ENCODE measurements at places on chromosomes 2 and 18. TPM values are rescaled to one million over a fixed set of nuclear protein-coding genes. Genes with fewer than 3 reads are reported as not detected.

GRCh38 chr2:120052597-120052996 is 39.7 kb downstream of the EPB41L5 start:
- DNase-seq: no peak

DNA sequence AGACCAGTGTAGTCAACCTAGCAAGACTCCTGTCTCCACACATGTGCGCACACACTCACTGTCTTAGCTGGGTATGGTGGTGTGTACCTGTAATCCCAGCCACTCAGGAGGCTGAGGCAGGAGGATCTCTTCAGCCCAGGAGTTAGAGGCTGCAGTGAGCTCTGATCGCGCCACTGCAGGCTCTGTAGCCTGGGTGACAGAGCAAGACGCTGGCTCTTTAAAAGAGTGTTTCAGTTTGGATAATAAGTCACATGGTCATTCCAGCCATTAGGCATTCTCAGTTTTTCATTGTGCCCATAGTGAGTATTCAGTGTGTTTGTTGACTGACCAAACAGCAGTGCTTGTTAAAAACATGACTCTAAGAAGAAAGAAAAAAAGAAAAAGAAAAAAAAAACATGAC is 31.0 kb downstream of the RAB10 start:
- no peak for DNase-seq

- DNase-seq: peak; percentile 58
These were observed 114.1 kb upstream of the NDUFV2 start for GRCh38 chr18:8988260-8988871.

DNA sequence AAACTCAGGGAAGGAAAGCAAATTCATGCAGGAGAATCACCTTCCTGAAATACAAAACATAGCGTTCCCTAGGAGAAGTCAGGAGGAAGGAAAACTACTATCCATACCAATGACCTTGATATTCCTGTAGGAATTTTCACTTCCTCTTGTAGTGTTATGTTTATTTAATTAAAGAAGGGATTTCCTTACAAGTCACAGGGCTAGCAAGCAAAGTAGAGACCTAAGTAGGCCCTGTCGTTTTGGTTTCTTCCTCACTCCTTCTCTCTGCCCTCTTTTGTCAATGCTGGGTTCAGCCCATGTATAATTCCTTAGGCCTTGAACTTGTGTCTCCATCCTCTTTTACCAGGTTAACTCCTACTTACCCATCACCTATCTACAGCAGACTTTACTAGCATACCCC is 435.2 kb upstream of the LRATD1 start:
- no peak for DNase-seq

The MATN3 gene
- total RNA-seq: 0.08 TPM

DNA sequence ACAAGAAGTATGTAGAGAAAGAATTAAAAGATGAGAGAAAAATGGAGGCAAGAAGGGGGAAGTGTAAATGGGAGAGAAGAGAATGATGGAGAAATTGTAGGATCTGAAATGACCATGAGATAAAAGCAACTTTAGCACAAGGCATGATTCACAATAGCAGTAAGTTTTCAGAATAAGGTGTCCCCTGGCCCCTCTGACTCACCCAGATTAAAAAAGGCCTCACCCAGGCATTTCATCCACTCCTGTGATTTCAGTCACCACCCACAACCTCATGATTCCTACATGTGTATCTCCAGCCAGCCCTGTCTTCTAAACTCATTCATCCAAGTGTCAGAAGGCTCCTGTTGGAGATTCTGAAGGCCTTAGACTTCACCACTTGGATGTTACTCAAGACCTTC is 56.6 kb downstream of the SP100 start:
- no peak for DNase-seq

GRCh38 chr18:54052732-54053429 is 171.6 kb downstream of the MBD2 start:
- no peak for DNase-seq

GRCh38 chr18:8162802-8163201 is 446.4 kb upstream of the RAB12 start:
- peak; percentile 48 for DNase-seq

GRCh38 chr2:113219889-113220641 is 46.3 kb downstream of the PSD4 start:
- peak; percentile 60 for DNase-seq

The GPBAR1 gene
- 1.3 TPM for total RNA-seq

DNA sequence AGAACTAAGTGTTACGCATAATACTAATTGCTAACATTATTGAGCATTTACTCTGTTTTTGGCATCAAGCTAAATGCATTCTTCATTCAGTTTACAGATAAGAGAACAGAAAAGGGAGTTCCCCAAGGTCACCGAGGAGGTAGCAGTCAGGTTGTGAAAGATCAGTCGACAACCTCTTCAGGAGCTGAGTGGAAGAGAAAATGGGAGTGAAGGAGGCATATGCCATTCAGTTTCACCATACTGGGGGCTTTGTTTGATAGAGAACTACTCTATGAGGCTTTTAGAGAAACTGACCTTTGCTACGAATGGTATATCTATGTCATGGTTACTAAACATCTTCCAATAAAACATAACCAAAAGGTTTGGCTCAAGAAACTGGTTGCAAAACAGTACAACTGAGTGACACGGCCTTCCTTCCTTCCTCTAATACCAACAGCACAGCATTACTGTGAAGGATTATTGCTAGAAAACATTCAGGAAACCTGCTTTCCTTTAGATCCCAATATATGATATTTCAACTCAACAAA is 112.1 kb downstream of the RBMS1 start:
- no peak for DNase-seq

- no peak for DNase-seq
These were observed 28.9 kb downstream of the TOGARAM2 start for GRCh38 chr2:29009711-29010677.

Measured in left lobe of liver (tissue), 2 donors.